ENCODE measurements at places on chromosomes 2 and 18.

GRCh38 chr2:181430406-181431118 lies 26.6 kb upstream of the ITGA4 start:
- no peak for DNase-seq

DNA sequence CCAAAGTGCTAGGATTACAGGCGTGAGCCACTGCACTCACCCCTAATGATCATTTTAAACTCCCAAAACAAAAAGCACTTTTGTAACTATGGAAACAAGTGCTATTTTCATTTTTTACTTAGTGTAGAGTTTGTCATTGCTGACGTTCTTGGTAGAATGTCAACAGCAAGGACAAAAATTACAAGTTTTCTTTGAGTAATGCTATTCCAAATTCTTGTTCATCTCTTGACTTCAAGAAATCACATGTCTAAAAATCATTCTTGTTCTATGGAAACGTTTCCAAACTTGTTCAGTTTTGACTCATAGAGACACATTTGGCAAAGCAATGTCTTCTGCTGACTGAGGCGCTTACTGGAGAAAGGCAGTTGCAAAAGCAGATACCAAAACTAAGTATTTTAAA lies 82.6 kb downstream of the MBP start:
- DNase-seq, result no peak

DNA sequence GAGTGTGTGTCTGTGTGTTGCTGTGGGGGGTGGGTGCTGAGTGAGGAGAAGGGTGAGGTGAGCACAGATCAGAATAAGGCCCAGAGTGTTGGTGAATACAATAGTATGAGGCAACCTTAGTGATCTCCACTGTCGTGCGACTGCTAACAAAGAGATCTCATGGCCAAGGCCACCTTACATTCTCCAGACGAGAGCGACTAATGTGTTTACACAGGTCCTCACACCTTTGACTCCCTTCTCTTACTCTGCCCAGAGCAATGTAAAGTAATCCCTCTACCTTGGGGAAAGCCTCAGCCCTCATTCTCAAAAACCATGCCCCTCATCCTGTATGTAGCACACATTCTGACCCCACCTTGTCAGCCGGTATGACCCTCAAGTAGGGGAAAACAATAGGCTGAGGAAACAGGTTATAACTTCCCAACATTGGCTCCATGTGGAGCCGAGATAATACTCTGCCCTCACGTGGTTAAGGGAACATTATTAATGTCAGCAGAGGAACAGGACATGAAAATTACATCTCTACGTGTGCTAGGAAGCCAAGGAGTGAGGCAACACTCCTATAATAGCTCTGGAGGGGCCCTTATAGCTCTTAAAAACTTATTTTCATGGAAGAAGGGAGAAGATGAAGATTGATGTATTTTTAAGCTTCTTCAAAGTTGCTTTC lies 323.0 kb upstream of the NT5C1B start:
- DNase-seq, result no peak

- no peak for DNase-seq
These were observed 95.9 kb upstream of the RMDN2 start for GRCh38 chr2:37829202-37829601.

- DNase-seq, result no peak
These were observed 71.2 kb upstream of the SEC11C start for GRCh38 chr18:59068276-59069071.

- DNase-seq, result no peak
These were observed 194.0 kb upstream of the RBBP8 start for GRCh38 chr18:22739061-22739642.

DNA sequence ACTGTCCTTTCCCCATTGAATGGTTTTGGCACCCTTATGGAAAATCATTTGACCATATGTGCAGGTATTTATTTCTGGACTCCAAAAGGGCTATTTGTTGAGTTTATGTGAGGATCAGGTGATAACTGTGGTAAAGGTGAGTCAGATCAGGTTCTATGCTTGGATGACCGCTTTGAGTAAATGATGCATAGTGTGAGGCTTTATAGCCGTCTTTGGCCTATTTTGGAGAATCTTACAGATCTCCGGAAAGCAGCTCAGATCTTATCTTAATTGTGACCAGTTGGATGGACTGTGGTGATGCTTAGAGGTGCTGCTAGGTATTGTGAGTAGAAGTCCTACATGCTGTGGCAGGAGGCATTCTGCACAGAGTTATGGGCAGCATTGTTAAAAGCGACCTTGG lies 126.2 kb downstream of the METTL8 start:
- DNase-seq, result no peak

- no peak for DNase-seq
These were observed 114.5 kb downstream of the PIEZO2 start for GRCh38 chr18:11034884-11035283.

DNA sequence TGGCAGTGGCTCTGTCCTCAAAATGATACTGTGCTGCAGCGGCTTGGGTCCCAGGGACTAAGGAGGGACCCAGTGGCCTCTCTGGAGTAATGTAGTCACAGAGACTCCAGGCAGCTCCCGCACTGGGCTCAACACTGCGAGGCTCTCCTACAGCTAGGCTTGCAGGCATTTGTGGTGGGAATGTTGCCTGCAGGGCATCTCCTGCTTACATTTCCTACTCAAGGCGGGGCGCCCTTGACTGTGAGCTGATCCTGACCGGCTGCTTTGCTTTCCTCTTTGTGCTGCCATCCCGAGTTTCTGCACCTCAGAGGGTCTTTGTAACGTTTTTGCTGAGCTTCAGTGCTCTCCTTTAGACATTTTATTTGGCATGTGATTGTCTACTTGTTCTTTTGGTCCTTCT lies 177.4 kb upstream of the FN1 start:
- no peak for DNase-seq

- DNase-seq, result no peak
These were observed 181.8 kb downstream of the CTIF start for GRCh38 chr18:48720655-48721025.

GRCh38 chr18:49905771-49906170 lies 92.4 kb upstream of the ACAA2 start:
- DNase-seq, result no peak

DNA sequence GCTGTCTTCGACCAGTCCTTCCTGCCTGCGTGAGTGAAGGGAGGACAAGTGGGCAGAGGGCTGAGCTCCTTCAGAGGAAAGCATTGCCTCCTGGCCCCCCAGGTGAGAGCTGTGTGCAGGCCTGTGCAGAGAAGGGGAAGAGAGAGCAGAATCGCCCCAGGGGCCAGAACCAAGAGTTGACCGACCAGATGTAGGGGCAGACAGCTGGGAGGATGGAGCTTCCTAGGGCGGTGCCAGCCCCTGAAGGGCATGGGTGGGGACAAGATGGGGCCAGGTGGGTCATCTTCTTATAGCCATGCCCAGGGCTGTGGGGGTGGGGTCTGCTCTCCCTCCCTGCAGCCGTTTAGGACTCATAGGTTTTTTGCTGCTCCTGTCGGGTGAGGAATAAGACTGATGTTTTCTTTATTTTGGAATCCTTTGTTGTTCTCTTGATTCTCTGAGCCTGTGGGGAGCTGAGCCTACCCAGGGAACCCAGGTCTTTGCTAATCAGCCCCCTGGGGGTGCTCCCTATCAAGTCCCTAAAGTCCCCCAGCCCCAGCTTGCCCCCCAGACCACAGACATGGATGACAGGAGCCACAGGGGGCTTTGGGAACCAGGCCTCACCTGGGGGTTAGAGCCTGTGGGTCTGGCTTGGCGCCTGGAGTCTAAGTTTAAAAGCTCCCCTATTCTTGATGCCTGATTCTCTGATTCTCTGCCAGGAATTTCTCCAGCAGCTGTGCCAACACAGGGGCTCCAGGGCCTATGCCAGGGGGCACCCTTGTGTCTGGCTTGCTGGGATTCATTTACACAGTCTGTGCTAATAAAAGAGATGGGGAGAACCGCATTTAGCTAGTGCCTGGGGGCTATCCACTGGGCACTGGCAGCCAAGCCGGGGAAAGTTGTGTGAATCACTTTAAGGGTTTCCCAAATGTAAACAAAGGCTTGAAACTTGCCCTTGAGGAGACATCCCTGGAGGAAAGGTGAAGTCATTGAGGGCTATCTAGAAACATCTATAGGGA lies 9.3 kb upstream of the EFHD1 start:
- no peak for DNase-seq

- DNase-seq, result no peak
These were observed 503.9 kb downstream of the IRS1 start for GRCh38 chr2:226295681-226296080.

GRCh38 chr2:241111440-241111805 lies 9.3 kb upstream of the MTERF4 start:
- DNase-seq, result no peak

GRCh38 chr18:35174093-35174731 lies 66.6 kb upstream of the ZNF397 start:
- peak; percentile 36 for DNase-seq

GRCh38 chr2:119772128-119772527 lies 12.4 kb downstream of the PTPN4 start:
- DNase-seq, result no peak

- DNase-seq, result no peak
These were observed 286.4 kb downstream of the GALNT13 start for GRCh38 chr2:154158101-154158500.

DNA sequence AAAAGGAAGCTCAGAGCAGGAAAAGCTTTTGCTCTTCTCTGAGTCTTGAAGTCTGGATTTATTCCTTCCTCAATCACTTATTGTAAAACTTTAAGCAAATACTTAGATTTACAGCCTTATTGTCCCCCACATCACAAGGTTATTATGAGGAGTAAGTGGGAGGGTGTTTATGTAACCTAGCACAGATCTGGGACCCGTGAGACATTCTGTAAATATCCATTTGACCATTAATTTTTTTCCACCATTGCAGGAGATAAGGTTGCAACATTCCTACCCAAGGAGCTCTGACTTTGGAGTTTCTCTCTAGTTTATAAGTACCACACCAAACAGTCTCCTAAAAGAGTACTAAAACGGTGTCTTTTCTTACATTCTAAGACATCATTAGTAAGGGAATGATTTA lies 52.1 kb upstream of the CTIF start:
- DNase-seq, result no peak

GRCh38 chr2:234690569-234691213 lies 193.8 kb upstream of the ARL4C start:
- DNase-seq, result no peak

GRCh38 chr2:167028503-167028902 lies 140.2 kb downstream of the XIRP2 start:
- no peak for DNase-seq

GRCh38 chr2:191927991-191928390 lies 81.1 kb upstream of the CAVIN2 start:
- DNase-seq, result no peak

DNA sequence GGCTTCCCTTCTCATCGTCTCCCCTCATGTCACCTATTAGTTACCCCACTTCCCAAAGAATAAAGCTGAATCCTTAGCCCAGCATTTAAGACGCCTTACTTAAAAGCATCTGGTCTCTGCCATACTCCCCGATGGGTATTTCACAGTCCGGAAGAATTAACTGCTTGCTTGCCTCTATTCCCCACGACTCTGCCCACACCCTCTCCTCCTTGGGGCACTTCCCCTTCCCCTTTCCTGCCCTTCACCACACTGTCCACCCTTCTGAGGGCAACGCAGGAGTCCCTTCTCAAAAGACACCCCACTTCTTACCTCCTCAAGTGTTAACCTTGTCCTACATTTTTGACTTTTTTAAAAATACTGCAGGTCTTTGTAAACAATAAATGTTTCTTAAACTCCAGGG lies 60.1 kb upstream of the RMP24 start:
- DNase-seq, result no peak

GRCh38 chr2:224757934-224758548 lies 41.9 kb upstream of the CCDC195 start:
- DNase-seq, result no peak

GRCh38 chr2:112787294-112787693 lies 3.0 kb upstream of the IL1A start:
- no peak for DNase-seq

DNA sequence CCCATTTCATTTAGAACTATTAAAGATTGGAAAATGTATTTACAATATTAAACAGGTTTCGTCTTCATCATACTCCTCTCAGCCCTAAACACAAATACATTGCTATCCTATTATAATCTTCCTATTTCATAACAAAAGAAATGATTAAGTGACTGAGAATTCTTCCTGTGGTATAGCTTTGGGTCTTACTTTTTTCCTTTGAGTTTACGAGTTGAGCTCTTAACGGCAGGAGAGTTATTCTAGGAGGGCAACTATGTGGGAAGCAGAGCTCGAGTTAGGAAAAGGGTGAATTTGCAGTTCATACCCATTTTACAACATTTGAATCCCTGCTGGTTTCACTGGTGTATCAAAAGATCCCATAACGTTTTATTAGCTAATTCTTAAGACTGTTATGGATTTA lies 105.0 kb downstream of the FIGN start:
- DNase-seq, result no peak

- peak; percentile 57 for DNase-seq
These were observed 315.3 kb upstream of the CDH7 start for GRCh38 chr18:65435534-65435933.

- DNase-seq, result no peak
These were observed 280.1 kb downstream of the NEDD4L start for GRCh38 chr18:58323866-58324762.

DNA sequence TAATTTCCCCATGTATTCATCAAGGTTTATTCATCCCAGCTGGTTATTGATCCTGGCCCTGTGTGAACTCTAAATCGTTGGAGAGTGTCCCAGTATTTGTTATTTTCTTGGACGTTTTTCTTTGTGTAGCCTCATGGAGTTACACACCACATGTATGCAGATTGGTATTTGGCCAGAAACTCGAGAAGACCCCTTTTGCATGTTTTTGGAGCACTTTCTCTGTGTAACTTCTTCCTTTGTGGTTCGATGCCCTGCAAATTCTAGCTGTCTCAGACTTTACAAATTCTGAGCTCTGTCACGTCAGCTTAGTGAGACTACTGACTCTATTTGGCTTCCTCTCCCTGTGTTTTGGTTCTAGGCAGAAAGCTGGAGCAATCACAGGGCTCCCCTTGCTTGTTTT lies 198.7 kb downstream of the MCFD2 start:
- no peak for DNase-seq

DNA sequence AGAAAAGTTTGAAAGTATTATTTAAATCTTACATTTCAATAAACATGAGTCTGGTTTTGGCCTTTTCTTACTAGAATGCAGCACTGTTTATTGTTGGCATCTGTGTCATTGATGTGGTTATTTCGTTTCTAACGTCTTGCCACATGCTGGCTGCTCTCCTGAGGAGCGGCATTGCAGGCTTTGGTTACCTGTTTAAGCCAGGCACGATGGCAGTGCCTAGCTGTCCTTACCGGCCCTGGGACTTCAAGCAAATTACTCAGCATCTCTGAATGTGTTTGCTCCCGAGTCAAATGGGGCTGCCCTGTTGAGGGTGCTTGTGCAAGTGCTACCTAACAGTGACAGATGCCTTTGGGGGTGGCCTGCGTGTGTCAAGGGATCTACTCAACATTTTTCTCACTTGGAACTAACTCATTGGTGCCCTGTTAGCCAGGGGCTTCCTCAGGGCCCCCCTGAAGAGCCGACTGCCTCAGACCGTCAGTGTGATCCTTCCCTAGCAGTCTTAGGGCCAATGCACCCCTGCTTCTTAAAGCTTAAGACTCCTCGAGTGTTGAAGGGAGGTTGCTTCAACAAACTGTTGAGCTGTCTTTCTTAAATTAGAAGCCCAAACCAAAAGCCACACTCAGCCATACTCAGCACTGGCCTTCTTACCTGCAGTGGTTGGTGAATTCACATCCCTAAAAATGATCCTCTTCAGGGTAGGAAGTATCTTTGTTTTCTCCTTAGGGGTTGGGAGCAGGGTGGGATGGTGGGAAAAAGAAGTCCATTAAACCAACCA lies 151.5 kb downstream of the NCK2 start:
- no peak for DNase-seq

Measured in SK-N-DZ (cell line).